ENCODE measurements at places on chromosomes 4 and X.

DNA sequence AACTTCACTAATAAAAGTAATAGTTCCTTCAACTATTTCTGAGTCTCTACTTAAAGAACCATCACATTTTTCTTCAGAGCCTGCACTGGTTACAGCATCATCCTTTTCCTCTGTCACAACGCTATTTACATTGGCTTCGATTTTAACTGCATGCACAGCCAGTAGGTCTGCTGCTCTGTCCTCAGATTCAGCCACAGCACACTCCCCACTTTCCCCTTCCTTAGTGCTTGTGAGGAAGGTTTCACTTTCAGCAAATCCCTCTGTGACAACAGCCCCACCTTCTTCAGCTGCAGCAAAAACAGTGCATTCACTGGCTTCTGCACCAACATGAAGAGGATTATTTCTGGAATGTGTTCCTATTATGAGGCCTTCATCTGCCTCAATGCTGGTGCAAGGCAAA, 25.7 kb downstream of the BOD1L1 start:
- DNase-seq = no peak

DNA sequence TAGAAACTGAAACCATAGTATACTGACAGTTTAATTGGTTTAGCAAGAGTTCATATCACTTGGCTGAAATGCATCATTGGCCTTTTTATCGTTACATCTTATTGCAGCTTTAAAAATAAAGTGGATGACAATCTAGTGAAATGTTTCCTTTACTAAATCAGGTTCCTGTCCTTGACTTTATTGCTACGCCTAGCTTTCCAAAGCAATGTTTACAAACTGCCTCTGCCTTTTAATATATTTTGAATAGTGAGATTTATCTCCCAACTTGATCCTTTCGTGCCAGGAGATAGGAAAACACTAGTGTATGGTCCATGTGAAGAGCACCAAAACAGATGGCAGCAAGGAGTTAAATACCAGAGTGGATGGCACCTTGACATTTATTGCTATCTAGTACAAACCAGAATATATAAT, 67.0 kb downstream of the GPC3 start:
- no peak for DNase-seq

DNA sequence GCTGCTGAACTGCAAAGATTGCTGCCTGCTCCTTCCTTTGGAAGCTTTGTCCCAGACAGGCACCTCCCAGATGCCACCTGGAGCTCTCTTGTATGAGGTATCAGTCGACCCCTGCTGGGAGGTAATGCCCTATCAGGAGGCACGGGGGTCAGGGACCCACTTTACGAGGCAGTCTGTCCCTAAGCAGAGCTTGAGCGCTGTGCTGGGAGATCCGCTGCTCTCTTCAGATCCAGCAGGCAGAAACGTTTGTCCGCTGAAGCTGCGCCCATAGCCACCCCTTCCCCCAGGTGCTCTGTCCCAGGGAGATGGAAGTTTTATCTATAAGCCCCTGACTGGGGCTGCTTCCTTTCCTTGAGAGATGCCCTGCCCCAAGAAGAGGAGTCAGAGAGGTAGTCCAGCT, 197.5 kb downstream of the NAF1 start:
- DNase-seq = no peak

GRCh38 chr4:3630136-3630597, 97.9 kb upstream of the LRPAP1 start:
- no peak for DNase-seq

GRCh38 chr4:36255577-36255976, 11.3 kb upstream of the ARAP2 start:
- no peak for DNase-seq

GRCh38 chrX:101759000-101759399, 99.3 kb upstream of the ARMCX2 start:
- DNase-seq = peak; percentile 46

DNA sequence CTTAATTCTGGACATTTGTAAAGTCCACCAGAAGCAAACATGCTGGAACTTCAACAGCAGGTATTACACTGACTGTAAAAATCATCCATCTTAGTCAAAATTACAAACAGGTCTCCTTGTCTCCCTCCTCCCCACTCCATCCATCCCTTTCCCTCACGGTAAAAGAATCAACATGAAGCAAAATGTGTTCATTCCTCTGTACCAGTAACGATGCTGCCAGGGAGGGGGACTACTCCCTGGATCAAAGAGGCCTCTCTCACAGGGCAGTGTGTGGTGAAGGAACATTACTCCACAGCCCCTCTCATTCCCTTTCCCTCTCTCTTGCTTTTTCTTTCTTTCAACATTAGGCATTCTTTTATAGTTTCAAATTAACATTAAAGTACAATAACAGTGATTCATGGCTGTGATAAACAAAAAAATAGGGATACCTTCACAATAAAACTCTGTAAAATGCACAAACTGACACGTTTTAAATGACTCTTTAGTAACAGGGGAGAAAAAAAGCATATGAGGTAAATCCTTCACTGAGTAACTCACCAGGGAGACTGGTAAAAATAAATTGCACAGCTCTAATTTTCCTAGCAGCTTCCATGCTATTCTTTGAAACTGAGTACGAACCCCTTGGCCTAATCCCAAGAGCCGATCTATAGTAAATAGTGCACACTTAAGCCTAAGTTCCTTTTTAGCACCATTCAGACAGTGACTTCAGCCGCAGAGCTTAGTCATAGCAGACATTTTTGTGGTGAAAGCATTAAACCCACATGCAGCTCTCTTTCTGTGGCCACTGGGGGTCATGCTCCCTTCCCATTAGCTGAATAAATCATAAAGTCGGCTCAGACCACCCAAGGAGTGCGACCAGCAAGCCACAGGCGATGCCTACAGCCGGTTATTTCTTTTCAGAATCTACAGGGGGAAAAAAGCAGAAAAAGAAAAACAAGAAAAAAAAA, 215.6 kb upstream of the GYPA start:
- peak; percentile 96 for DNase-seq

- DNase-seq = no peak
Observed at GRCh38 chr4:26151615-26152014, 169.2 kb upstream of the RBPJ start.

DNA sequence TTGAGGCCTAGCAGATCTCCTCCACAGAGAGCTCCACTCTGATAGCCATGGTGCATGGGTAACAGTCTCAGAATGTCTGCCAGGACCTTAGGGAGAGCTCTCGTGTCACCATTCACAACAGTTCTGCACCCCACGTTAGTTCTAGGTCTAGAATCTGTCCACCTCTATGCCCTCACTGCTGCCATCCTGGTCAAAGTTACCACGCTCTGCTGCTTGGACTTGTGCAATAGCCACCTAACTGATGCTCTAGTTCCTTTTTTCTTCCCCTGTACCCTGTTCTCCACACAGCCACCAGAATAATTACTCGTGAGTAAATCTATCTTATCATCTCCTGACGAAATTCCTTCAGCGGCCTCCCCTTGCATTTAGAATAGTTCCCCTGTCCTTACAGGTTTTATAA, 268.8 kb upstream of the GATB start:
- no peak for DNase-seq

DNA sequence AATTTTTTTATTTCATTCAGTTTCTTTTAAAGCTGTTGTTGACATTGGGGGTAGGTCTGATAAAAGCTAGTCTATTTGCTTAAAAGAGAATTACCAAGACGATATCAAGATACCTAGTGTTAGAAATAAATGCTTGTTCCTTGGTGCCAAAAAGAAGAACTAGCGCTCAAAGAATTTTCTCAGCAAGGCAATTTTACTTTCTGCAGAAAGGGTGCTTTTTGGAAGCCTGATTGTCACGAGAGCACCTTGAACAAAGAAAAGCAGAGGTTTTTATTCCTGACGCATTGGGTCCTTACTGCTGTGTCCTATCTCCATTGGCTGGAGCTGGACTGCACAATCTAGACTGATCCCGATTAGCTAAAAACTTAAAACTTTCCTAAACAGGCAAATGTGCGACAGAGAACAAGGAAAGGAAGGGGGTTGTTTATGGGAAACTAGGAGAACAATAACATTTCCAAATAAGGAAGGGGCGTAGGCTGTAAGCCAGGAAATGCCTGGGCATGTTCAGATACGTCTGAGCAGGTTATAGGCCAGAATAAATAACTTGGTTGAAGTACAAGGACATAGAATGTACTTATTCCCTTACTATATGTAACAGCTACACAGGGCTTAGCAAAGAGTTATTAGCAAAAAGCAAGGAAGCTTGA, 50.3 kb upstream of the STPG2 start:
- DNase-seq = no peak

DNA sequence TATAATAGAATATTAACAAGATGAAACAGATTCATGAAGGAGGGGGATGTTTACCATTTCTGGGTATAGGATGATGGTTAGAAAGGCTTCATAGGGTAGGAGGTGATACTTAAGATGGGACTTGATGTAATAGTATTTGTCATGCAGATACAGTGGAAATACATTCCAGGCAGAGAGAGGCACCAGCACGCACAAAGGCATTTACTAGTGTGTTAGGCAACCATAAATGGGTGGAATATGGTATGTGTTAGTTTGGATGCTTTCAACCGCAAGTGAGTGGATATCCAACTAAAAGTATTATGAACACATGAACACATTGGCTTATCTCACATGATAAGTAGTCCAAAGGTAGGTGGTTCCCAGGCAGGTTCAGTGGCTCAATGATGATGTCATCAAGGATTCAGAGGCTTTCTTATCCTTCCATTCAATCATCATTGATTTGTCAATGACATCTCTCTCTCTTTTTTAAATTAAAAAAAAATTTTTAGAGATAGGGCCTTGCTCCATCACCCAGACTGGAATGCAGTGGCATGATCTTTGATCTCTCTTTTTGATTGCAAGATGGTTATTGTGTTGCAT, 12.7 kb upstream of the STARD8 start:
- peak; percentile 81 for DNase-seq

DNA sequence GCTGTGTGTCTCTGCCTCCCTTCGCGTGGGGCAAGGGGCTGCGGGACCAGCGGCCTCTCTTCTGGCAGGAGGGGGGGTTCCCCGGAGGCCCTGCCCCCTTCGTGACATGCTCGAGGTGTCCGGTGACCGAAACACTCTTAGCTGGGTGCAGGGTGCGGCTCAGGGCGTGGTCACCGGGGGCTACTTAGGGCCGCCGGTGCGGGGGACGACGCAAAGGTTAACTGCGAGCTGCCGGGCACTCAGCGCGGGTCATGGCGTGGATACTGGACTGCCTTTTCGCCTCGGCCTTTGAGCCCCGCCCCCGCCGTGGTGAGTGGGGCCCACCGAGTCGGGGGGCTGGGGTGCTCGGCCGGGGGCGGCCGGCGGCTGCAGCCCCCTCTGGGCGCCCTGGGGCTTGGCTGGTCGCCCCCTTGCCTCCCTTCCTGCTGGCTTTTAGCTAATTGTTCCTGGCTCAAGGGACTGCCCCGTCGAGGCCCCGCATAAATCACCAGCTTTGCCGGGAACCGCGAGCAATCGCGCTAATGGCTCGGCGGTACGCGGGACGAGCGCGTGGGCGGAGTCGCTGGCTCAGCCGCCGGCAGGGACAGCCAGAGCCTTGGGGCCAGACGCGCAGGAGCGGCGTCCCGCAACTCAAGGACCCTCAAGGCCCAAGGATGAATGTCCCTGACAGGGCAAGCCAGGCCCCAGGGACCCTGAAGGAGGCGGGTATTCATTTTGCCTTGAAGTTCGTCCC, at the start of gene ARHGAP36:
Gene ARHGAP36 (plus strand): TSS at position 211 of the 733 bp plus-strand sequence. CDS start 23,320 bp downstream, outside the sequence.
- DNase-seq = no peak

- no peak for DNase-seq
Observed at GRCh38 chrX:13647709-13648212, 5.2 kb upstream of the TCEANC start.

DNA sequence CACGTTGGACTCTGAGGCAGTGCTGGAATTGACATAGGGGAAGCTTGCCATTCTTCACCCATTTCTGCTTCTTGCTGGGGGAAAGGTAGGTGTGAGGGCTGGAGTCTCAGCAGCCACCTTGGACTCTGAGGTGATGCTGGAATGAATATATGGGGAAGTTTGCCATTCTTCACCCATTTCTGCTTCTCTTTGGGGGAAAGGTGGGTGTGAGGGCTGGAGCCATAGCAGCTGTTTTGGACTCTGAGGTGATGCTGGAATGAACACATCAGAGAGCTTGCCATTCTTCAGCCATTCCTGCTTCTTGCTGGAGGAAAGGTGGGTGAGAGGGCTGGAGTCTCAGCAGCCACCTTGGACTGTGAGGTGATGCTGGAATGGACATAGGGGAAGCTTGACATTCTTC, 115.1 kb downstream of the CRLF2 start:
- no peak for DNase-seq

- DNase-seq = no peak
Observed at GRCh38 chr4:41236032-41236431, 20.7 kb upstream of the UCHL1 start.

DNA sequence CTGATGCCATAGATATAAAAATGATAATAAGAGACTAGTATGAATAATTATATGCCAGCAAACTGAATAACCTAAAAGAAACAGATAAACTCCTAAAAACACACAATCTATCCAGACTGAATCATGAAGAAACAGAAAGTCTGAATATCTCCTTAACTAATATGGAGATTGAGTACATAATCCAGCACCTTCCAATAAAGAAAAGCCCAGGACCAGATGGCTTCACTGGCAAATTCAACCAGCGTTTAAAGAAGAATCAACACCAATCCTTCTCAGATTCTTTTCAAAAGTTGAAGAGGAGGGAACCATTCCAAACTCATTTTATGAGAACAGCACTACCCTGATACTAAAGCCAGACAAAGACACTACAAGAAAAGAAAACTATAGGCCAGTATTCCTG, 26.5 kb upstream of the RNF212 start:
- no peak for DNase-seq

DNA sequence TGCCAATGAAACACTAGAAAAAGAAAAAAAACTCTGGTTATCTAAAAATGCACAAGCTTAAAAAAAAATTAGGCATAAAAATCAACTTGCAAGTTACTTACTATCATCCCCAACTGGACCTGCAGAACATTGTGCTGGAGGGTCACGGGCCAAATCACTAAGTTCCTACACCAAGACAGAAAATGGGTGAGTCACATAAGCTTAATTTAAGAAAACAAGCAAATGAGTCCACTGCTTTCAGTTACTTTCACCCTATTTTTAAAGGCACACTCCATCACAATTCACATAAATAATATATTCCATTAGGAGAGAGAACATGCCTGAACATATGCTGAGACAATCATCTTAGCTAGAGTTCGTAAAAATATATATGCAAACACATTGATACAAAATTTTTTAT, 17.7 kb downstream of the UBE2D3 start:
- peak; percentile 62 for DNase-seq

GRCh38 chrX:9635368-9635767, 130.3 kb downstream of the GPR143 start:
- DNase-seq = no peak

- DNase-seq = peak; percentile 48
Observed at GRCh38 chrX:15930585-15930984, 76.0 kb upstream of the AP1S2 start.

GRCh38 chr4:7733801-7734650, 205.6 kb downstream of the AFAP1 start:
- DNase-seq = no peak
